ENCODE measurements at places on chromosomes 13 and 19.

- DNase-seq, result no peak
Observed at GRCh38 chr13:95406176-95406575, 104.9 kb upstream of the ABCC4 start.

GRCh38 chr19:53775524-53775923, 48.6 kb downstream of the NLRP12 start:
- DNase-seq, result no peak

- DNase-seq, result peak; percentile 24
Observed at GRCh38 chr13:21402586-21403307, 56.4 kb downstream of the ZDHHC20 start.

DNA sequence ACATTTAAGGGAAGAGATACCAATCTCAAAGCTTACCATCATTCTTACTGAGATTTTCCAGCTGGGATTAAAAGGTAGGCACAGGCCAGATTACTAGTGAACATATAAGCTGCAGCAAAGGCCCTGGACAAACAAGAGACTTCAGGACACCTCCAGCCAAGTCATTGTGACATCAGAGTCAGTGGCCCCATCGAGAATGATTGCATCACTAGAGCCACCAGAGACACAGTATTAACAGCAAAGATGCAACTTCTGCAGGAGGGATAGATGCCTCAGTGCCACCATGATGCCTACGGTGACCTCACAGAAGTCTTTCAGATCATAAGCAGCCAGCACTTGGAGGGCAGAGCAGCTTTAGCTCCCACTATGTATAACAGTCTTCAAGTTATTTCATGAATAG, 8.6 kb downstream of the RUBCNL start:
- no peak for DNase-seq

GRCh38 chr19:35293363-35293739, 1.4 kb downstream of the MAG start:
- DNase-seq, result no peak

GRCh38 chr13:73000027-73000674, 58.7 kb upstream of the KLF5 start:
- no peak for DNase-seq

DNA sequence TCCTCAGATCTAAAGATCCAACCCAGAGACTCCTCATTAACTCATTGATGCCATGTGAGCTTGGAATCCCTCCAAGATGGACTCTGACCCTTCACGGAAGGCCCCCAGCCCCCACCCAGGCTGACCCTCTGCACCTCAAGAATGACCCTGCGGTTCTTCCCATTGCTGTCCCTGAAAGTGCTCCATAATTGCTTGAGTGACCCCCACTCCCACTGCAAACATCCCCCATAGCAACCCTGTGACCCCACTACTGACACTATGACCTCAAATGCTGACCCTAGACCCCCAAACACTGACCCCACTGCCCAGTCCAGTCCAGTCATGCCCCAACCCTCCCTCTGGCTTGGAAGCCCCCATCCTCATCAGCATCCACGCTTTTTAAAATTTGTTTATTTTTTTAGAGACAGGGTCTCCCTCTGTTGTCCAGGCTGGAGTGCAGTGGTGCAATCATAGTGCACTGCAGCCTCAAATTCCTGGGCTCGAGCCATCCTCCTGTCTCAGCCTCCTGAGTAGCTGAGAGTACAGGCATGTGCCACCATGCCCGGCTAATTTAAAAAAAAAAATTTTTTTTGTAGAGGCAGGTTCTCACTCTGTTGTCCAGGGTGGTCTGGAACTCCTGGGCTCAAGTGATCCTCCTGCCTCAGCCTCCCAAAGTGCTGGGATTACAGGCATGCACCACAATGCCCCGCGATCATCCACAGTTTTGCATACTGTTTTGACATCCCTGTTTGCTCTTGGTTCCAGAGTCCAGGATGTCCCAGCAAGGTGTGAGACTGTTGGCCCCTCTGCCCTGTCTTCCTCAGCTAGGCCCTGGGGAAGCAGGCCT, 855 bp downstream of the LYL1 start:
- no peak for DNase-seq

DNA sequence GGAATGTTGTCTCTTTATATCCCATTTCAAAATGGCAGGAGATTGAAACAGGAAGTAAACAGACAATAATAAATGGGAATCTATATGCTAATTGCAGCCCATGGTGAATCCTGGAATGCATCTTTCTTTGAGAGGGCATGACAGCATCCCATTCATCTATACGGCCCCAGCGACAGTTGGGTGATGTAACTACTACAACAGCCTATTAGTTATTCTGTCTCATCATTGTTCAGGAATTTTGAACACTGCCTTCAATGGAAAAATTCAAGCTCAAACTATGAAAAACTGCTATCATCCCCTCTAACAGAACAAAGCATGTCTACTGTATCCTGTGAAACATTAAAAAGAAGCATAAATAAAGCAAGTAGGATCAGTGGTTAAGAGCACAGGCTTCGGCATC, 262.1 kb downstream of the DCT start:
- no peak for DNase-seq

DNA sequence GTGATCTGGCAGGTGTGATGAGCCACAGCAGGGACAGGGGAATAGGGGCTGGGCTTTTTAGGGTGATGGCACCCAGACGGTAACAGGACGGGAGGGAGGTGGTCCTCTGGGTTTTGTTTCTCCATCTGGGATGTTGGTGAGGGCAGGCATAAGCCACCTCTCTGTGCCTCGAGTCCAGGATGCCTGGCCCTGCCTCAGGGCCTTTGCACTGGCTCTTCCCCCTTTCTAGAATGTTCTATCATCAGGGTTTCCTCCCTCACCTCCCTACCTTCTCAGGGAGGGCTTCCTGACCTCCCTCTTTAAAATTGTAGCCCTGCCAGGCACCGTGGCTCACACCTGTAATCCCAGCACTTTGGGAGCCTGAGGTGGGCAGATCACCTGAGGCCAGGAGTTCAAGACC, 6.6 kb downstream of the CERS4 start:
- DNase-seq, result no peak

- no peak for DNase-seq
Observed at GRCh38 chr19:43438291-43439031, 23.8 kb downstream of the TEX101 start.

DNA sequence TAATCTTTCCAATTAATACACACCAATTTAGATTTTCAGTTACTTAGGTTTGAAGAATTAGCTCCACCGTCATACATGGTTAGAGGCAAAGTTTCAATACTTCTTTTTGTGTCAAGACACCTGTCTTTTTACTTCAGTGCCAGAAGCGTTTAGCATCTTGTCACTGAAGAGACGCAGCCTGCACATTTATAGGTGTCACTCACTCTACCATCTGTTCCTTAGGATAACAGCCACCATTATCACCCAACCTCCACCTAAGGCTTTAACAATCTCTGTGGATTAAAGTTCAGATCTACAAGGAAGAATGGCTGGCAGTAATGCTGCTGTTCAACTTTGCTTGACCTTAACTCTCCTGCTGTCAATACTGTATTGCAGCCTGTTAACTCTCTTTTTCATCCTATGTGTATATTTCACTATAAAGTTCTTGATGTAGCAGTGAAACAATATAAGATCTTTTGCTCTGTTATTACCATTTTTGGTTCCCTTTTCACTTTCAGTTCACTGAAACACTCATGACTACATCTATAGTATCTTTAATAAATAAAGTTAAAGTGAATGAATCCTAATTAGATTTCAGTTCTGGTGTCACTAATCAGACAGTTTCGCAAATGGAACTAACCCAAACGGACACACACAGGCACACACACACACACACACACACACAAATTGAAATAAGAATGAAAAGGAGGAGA, 435.6 kb downstream of the PCDH9 start:
- DNase-seq, result no peak

DNA sequence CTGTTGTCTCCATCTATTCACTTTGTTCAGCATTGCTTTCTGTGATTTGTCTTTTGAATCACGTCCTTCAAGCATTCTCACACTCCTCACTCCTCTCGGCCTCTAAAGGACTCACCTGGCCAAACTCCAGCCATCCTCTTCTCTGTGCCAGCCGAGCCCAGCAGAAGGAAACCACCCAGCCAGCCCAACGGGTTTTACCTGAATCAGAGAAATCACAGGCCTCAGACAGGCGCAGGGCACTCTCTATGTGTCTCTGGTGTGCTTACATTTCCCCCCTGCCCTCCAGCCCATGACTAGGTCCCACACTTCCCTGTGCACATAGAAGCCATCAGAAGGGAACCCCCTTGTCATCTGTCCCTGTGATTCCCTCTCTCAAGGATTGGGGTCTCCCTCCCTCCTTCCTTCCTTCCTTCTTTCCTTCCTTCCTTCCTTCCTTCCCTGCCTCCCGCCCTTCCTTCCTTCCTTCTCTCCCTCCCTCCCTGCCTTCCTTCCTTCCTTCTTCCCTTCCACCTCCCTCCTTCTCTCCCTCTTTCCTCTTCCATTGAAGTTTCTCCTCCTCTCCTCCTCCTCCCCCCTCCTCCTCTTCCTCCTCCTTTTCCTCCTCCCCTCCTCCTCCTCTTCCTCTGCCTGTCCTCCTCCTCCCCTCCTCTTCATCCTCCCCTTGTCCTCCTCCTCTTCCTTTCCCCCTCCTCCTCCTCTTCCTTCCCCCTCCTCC, 8.8 kb upstream of the ZNF541 start:
- DNase-seq, result no peak

GRCh38 chr19:10338940-10339339, 484 bp downstream of the ICAM3 start:
- DNase-seq, result no peak

GRCh38 chr13:110309661-110310524, 2.8 kb downstream of the COL4A2 start:
- no peak for DNase-seq

DNA sequence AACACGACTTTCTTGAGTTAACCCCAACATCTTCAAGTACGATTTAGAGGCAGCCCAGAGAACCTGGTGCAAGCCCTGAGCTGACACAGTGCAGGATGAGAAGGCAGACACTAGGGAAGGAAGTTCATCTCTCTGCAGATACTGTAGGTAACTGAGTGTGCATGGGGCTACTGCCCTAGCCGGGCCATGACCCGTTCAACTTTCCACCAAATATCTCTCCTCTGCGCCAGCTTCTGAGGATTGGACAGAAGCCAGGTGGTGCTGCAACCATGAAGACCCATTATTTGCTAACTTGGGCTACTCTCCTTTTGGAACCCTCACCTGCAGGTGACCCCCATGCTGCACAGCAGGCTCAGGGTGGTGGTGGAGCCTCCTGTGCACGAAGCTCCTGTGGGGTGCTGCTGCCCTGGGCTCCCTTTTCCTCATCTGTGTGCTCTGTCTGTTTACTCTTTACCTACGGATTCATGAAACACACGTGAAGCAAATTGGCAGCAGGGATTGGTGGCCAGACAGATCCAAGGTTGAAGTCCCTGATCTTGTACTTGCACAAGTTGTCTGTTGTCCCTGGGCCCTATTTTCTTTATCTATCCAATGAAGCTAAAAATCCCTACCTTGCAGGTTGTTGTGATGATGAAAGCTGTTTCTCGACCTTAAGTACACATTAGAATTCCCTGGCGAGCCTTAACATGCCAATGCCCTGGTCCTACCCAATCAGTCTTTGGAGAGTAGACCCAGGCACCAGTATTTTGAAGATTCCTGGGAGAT, 227.8 kb downstream of the LACC1 start:
- DNase-seq, result no peak

DNA sequence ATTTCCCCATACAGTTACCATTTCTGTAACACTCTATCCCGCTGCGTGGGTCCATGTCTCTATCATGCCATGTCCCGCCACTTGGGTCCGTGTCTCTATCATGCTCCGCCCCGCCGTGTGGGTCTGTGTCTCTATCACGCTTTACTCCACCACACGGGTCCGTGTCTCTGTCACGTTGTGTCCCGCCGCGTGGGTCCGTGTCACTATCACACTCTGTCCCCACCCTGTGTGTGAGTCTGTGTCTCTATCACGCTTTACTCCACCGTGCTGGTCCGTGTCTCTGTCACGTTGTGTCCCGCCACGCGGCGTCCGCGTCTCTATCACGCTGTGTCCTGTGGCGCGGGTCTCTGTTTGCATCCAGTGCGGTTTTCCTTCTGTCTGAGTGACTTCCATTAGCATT, 11.6 kb downstream of the ADPRHL1 start:
- no peak for DNase-seq

GRCh38 chr13:111347438-111347837, 27.0 kb downstream of the TEX29 start:
- no peak for DNase-seq

- no peak for DNase-seq
Observed at GRCh38 chr13:112572366-112572765, 15.6 kb downstream of the TUBGCP3 start.

DNA sequence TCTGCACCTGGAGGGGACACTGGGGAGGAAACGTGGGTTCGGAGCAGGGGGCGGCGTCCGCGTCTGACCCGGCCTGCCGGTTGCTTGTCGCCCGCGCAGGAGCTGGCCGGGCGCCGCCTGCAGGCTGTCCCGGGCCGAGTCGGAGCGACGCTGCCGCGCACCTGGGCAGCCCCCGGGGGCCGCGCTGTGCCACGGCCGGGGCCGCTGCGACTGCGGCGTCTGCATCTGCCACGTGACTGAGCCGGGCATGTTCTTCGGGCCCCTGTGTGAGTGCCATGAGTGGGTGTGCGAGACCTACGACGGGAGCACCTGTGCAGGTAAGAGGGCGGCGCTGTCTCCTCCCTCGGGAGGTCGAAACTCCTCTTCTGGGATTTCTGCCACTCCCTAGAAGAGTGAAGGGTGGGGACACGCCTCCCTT, 1.3 kb downstream of the ITGBL1 start:
- DNase-seq, result no peak

DNA sequence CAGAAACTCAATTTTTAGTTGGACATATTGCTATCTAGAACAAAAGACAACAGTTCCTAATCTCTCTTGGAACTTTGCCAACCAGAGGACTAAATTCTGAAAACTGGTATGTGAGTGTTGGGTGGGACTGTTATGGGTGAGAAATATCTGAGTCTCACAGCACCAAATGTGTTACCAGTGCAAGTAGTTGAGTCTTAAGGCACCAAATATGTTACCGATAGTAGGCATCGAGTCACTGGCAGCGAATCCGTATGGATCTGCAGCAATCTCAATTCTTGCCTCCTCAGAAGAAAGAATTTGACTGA, 575.2 kb downstream of the DACH1 start:
- DNase-seq, result no peak

DNA sequence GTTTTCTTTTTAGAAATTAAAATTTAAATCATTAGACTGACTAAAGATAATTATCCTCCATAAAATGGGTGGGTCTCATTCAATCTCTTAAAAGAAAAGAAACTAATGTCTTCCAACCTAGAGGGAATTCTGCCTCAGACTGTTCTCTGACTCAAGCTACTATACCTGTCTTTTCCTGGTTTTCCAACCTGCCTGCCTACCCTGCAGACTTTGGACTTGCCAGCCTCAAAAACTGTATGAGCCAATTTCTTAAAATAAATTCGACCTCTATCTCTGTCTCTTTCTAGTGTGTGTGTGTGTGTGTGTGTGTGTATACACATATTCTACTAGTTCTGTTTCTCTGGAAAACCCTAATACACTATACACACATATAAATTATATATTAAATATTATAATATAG, 847.3 kb downstream of the PCDH17 start:
- no peak for DNase-seq

Measured in RCC 7860 (cell line).